Stimulated activated CD8-positive, alpha-beta memory T cell treated with anti-CD3 and anti-CD28 coated beads, Interleukin-7, amount 100 ng/mL, for 1 hour (primary cell): ENCODE measurements at places on chromosomes 4 and X.

- no peak for DNase-seq
Observed at GRCh38 chr4:148563684-148564083, 121.5 kb upstream of the NR3C2 start.

DNA sequence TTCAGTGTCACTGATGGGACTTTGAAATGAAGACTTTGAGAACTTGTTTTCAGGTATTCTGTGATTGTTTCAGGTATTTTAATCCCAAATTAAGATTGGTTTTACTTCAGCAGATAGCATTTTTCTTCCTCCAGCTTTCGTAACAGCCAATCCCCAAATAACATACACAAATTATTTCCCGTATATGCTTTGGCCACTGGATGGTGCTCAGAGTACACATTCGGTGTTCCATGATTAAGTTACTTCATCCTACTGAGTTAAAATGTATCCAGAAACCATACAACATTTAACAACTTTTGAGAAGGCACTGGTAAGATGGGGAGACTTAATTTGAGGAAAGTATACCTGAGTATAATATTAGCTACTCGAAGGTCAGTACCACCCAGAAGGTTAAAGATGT is 233.4 kb upstream of the FAM47A start:
- DNase-seq = no peak

- no peak for DNase-seq
Observed at GRCh38 chr4:86344127-86344526, 15.7 kb downstream of the MAPK10 start.

DNA sequence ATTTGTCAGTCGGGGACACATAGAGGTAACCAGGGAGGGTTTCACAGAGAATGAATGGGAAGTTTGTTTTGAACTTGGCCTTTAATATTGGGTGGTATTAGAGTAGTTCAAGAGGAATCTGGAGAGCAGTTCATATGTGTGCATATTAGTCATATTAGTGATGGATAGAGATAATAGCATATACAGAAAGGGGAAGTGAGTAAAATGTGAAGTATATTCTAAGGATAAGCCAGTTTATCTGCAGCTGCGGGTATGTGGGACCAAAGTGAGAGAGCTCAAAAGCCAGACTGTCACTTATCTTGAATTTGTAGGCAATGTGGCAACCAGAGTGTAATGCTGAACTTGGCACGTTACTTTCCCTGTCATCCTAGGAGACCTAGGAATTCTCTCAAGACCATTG is 169.9 kb downstream of the AFF2 start:
- DNase-seq = no peak

GRCh38 chr4:32226204-32226603 is 1506.0 kb downstream of the PCDH7 start:
- no peak for DNase-seq

GRCh38 chr4:151567056-151567455 is 158.1 kb downstream of the FHIP1A start:
- no peak for DNase-seq

- DNase-seq = no peak
Observed at GRCh38 chr4:153571006-153571545, 104.9 kb downstream of the TMEM131L start.

GRCh38 chr4:173538148-173538908 is 8.3 kb upstream of the HAND2 start:
- DNase-seq = no peak

GRCh38 chr4:44716597-44716996 is 9.8 kb downstream of the GNPDA2 start:
- DNase-seq = no peak

DNA sequence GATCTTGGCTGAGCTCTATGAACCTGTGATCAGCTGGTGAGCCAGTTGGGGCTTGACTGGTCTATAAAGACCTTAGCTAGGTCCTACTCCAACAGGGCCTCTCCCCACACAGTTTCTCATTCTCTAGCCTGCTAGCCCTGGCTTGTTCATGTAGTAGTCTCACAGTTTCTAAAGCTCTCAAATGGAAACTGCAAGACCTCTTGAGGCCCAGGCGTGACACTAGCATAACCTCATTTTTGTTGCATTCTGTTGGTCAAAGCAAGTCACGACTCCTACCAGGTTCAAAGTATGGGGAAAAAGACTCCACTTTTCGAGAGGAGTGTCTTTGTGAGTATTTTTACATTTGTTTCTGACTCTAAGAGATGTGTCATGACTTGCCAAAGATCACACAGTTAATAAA is 50.9 kb downstream of the CEP44 start:
- no peak for DNase-seq

- no peak for DNase-seq
Observed at GRCh38 chr4:112765317-112765974, 128.5 kb downstream of the LARP7 start.

GRCh38 chr4:11072999-11073398 is 355.7 kb downstream of the HS3ST1 start:
- DNase-seq = no peak

- DNase-seq = no peak
Observed at GRCh38 chr4:92253986-92254671, 49.6 kb upstream of the GRID2 start.

GRCh38 chrX:33336783-33337182 is 125.4 kb upstream of the DMD start:
- DNase-seq = no peak

- DNase-seq = no peak
Observed at GRCh38 chrX:19748896-19749680, 138.3 kb downstream of the SH3KBP1 start.

GRCh38 chrX:155886409-155886808 is 5.3 kb downstream of the VAMP7 start:
- DNase-seq = no peak

DNA sequence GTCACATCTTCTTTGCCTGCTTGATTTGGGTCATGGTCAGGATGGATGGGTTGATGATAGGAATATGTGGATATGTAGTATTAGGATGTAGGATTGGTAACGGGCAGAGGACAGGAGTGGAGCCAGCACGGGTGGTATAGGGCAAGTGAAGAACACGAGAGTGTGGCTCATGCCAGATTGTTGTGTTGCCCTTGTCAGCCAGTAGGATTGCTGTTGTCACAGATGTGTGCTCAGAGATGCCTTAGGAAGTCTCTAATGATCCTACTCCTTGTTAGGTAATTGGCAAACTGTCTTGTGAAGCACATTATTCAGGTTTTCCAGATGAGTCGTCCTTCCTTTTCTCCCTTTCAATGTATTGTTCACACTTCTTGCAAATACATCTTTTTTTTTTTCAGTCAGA is 5.5 kb downstream of the ATP10D start:
- no peak for DNase-seq

DNA sequence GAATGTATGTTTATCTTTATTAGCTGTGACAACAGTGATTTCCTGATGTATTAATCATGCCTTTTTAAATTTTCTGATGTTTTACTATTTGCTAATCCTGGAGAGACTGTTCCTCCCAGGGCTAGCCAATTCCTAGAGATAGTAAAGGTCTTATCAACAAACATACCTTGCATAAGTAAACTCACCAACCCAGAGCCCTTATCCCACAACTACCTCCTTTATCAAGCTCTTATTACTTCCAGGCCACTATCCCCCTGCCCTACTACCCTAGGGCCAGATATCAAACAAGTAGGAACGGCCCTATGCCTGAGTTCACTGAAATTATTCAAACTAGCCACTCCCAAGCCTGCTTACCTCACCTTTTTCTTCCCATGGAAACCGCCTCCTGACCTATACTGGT is 58.2 kb upstream of the NPNT start:
- DNase-seq = no peak

DNA sequence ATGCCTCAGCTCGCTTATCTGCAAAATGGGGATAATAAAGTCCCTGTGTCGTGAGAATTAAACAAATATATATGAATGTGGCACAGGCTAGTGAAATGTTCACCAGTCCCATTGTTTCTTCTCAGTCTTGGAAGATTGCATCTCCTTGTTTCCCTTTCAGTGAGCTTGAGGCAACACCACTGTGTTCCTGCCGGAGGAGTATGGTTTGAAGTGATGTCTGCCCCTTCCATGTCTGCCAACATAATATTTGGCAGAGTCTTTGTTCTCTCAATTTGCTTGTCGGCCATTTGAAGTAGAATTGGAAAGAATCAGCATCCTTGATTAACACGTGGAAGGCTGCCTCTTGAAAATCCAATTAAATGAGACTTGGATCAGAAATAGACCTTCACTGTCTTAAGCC is 1088.5 kb upstream of the INTU start:
- no peak for DNase-seq

GRCh38 chr4:19829101-19829500 is 422.6 kb upstream of the SLIT2 start:
- DNase-seq = no peak

GRCh38 chr4:5881340-5881739 is 11.5 kb downstream of the CRMP1 start:
- no peak for DNase-seq

GRCh38 chr4:169136330-169136729 is 126.3 kb upstream of the CBR4 start:
- no peak for DNase-seq

DNA sequence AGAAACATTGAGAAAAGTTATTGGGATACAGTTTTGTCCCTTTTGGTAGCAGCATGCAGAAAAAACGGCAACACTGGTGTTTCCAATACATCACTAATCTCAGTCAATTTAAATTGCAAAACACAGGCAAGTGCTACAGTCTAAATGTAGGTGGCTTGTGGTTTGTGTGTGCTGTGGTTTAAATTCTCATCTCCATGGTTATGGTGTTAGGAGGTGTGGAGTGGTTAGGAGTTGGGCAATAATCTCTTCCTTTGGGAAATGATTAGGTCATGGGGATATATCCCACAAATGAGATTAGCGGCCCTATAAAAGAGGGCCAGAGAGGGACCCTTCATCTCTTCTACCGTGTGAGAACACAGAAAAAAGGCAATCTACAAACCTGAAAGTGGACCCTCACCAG is 1344.3 kb downstream of the ADGRL3 start:
- DNase-seq = no peak

GRCh38 chr4:10347815-10348214 is 109.4 kb downstream of the ZNF518B start:
- no peak for DNase-seq

DNA sequence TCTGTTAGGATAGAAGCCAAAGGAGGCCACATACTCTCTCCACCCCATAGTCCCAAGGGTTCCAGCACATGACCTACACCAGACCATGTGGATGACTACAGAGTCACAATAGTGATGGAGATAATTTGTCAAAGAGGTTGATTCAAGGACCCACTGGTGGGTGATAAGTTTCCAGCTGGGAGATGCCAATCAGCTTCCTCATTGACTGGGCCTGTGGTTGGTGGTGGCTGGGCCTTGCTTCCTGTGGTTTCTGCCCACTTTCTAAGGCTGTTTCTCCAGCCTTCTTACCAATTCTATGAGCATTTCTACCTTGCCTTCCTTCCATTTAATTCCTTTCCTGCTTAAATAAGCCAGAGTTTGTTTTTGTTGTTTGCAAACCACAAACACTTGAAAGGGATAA is 95.5 kb upstream of the CPEB2 start:
- no peak for DNase-seq

GRCh38 chrX:41923978-41924683 is 777 bp upstream of the CASK start:
- DNase-seq = no peak

DNA sequence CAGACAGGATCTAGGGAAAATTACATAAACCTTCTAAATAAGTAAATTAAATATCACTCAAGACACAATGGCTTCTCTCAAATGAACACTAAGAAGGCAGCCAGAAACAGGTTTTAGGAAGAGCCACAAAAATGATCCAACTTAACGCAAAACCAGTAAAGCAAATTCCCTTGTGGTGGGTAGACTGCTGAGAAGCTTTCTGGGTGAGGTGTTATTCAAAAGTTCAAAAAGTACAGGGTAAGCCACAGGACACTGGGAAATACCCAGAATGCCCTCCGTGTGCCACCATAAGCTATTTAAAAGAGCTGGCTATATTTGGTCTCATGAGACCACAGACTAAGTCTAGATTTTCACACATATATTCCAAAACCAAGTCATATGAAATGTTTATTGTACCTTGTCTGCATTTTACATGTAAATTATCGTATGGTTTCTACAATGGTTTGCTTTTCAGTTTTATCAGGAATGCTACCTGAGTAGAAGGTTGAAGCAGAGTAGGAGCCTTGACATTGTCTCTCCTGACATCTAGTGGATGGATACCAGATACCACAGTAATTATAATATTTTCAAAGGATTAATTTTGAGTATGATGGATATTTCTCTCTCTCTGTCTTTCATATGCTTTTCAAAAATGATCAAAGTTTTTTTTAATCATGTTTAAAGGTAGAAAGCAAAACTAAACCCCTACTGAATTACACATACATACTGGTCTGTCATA is 109.3 kb upstream of the KLHL13 start:
- no peak for DNase-seq

DNA sequence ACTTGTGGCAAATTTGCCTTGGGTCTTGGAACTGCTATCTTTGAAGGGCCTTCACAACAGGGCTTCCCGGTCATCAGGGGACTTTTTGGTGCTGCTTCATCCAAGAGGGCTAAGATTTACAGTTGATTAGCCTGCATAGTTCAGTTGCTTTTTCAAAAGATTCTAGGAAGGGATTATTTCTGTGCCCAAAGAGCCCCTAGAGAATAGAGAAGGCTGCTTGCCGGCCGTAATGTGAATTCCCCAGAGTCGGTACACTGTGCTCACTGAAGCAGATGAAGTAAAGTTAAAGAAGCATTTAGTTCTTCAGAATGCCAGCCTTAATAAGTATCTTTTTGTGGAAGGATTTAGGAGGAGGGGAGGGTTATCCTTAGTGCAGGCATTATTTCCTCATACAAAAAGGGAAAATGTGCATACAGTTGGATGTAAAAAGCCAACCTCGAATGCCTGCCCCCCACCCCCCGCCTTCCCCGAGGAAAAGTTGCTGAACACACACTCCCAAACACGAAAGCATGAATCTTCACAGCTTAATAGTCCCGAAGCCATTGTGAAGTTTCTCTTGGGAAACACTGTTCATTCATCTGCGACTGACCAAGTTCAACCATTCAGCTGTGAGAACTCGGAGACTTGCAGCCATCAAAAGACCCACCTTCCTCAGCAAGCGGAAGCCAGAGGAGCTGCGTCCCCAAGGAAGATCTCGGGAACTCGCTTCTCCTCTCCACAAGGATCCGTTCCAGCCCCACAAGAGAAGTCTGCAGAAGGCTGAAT is 47.6 kb downstream of the ANOS1 start:
- DNase-seq = no peak

DNA sequence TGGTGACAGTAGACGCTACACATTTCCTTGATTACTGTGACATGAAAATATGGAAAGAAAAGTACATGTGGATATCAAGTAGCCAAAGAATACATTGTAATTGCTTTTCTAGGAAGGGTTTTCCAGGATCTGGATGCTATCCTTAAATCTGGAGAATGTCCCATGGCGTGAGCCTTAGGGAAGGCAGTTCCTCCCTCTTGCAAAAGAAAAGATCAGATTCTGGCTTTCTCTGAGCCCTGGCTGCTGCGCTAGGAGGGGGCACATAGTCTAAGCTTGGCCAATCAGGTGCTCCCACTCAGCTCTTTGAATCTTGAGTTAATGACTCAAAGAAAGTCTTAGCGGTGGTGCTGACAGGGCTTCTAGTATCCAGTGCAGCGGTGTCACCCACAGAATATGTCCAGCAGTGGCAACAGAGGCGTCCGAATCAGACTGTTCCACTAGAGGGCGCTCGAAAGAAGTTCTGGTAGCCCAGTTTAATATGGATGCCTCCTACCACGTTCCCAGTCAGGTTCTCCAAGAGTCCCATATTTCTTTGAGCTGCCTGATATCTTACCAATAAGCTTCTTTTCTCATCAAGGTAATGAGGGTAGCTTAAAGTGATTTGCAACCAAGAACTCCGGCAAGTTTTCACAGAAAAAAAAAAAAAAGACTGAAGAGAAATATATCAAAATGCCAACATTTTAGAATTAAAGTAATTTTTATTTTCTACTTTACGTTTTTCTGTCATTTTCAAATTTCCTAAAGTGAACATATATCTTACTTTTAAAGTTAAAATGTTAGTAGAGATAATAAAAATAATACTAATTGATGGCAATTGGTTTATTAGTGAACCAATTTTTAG is 213.4 kb upstream of the S100G start:
- DNase-seq = peak; percentile 16
